Glutamatergic neuron (in vitro differentiated cells): ENCODE measurements at places on chromosomes 13 and 19. TPM values are rescaled to one million over a fixed set of nuclear protein-coding genes. Genes with fewer than 3 reads are reported as not detected.

DNA sequence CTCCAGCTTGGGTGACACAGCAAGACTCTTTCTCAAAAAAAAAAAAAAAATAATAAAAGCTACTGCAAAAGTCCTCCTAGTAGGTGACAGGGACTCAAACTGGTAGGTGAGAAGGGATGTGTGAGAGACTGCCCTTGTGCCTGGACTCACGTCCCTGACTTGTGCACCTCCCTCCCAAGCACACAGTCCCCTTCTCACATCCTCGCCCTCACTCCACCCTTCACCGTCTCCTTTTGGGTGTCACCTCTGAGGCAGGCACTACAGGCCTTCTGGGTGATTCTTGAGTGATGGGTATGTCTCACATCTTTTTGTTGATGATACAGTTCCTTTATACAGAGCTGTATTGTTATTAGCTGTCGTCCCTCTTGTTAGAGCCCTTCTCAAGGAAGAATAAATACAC lies 170.5 kb downstream of the TM9SF2 start:
- DNase-seq = no peak

- DNase-seq = no peak
These were observed 4.9 kb upstream of the HSPH1 start for GRCh38 chr13:31166591-31166990.

The GGACT gene
- total RNA-seq = 5.2 TPM

DNA sequence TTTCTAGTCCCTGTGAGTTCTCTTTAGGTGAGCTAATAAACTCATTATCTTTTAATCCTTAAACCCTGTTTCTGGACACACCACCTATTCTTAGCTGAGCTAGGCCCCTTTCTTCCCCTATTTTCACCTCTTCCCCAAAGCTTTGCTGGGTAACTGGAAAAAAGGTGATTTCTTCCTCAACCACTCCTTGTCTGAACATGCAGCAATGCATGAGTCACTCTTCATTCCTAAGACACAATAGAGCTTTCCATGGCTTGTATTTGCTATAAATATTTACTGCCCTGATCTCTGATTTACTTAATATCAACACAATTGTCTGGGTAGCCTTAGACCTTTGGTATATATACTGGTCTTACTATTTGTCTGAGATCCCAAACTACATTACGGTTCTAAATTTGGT lies 370.9 kb downstream of the KLF5 start:
- DNase-seq = no peak

The OR7D2 gene
- not detected for total RNA-seq

- DNase-seq = no peak
These were observed 728.0 kb downstream of the GPC5 start for GRCh38 chr13:92126399-92126798.

The VSTM1 gene
- not detected for total RNA-seq

DNA sequence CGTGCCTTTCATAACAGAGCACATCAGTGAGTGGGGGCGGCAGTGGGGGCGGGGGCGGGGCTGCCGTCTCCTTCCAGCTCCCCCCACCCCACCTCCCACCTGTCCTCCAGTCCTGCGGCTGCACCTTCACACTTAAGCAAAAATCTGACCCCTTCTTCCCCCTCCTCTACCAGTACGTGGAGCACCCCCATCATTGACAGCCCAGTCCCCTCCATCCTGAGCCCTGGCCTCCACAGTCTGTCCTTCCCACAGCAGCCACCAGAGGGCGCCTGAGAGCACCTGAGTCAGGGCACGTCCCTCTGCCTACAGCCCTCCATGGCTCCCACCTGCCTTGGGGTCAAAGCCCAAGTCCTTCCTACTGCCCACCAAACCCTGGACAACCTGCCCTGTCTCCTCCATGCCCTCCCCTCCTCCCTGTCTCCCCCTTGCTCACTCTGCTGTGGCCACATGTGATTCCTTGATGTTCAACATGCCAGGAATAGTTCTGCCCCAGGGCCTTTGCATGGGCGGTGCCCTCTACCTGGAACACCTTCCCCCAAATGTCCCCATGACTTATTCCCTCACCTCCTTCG lies 4.0 kb downstream of the EBI3 start:
- DNase-seq = peak; percentile 83

DNA sequence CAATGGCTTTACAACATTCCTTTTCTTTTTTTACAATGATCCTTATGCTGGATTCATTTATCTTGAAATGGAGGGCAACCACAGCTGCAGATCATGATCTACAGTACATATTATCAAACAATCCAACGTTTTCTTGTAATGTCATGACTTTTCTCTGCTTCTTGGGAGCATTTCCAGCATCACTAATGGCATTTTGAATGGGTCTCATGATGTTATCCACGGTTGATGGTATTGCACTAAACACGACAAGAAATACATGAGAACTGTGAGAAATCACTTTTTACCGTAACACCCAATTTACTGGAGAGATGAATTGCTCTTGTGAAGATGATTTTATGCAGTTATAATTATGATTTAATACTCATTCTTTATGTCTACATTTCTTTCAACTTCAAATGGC lies 16.2 kb upstream of the ACOD1 start:
- DNase-seq = no peak
